RWPE1 (cell line): ENCODE measurements at places on chromosomes 3 and 15.

DNA sequence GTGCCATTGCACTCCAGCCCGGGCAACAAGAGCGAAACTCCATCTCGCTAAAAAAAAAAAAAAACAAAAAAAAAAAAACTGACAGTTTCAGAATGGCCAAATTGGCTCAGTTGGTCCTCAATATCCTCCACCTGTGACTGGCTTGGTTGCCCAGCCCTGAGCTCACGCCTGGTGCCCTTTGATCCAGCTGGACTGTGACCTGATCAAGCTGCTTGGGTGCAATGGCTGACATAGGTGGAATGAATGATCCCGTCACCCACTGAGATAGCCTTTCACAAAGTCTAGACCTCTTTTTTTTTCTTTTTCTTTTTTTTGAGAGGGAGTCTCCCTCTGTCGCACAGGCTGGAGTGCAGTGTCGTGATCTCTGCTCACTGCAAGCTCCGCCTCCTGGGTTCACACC, 254.6 kb downstream of the FOXP1 start:
- DNase-seq = no peak

DNA sequence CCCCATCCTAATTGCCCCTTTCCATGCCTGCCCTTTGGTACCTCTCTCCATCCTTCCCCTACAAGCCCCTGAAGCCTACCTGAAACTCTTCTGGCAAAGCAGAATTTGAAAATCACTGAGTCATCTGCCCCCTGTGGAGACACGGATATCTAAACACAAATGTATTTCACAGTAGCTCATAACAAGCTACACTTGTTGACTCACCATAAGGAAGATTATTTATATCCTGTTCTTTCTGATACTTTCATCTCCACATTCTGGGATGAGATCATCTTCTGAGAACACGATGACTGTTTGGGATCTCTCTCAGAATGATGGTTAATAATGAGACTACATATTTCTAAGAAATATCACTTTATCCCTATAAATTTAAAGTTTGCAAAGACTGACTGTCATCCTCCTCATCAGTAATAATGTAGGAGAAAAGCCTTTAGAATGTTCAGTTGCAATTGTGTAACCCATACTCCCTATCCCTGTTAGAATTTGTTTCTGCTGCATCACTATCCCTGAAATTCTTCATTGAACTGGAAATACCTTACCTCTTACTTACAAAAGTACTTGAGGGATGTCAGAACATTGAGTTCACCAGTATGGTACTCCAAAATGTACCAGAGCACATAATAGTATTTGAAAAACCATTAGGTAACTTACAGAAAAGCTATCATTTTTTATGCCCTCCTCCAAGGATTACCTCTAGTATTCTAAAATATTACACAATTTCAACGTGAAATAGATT, 116.1 kb upstream of the IL12A start:
- peak; percentile 92 for DNase-seq

DNA sequence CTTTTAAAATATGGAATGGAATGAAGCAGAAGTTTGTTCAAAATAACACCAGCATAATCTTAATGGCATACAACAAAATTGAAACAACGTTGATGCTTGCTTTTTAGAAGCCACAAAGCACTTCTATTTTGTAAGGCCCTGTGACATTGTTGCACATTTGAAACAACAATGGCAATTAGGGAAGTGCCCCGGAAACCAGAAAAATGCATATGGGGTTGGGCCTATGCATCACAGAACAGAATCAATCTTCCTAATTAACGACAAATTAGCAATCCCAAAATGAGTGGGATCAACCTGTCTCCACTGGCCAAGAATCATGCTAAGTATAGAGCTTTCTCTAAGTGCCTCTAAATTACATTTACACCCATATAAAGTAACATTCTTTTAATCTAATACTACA, 168.9 kb downstream of the MEIS2 start:
- DNase-seq = no peak

DNA sequence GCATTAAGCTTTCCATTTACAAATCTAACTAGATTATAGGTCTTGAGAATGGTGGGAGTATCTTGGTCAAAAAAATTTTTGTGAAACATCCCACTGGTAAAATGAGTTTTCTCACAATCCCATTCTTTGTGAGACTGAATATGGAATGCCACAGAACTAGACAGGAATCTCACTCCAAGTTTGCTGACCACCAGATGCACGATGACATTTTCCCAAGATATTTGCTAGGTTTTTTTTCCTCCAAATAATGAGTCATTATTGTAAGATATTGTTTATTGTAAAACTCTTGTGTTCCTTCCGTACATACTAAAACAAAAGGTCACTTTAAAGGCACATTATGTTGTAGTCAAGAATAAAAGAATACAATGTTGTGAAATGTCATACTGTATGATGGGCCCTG, 53.9 kb downstream of the COPS2 start:
- no peak for DNase-seq

DNA sequence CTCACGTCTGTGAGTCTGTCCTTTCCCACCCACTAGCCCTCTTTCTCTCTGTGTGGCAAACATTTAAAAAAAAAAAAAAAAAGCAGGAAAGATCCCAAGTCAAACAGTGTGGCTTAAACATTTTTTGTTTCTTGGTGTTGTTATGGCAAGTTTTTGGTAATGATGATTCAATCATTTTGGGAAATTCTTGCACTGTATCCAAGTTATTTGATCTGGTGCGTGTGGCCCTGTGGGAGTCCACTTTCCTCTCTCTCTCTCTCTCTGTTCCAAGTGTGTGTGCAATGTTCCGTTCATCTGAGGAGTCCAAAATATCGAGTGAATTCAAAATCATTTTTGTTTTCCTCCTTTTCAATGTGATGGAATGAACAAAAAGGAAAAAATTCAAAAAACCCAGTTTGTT, 97.7 kb downstream of the GAP43 start:
- no peak for DNase-seq

DNA sequence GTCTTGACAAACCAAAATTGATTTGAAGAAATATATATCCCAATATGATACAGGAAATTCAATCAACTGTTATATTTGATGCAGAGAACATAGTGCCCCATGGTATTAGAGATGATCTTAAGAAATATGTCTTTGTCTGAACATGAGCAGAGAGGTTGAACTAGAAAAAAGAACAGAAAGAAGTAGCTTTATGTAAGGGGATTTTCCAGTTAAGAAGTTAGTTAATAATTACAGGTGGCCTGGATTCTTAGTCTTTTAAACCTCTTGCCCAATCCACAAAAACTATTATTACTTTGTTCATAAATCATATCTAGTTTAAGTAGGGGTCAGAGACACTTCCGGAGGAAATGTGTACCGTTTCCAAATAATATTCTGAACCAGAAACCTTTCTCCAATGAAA, 1186.7 kb upstream of the EPHA6 start:
- DNase-seq = no peak

GRCh38 chr3:9420850-9421549, 23.6 kb downstream of the SETD5 start:
- DNase-seq = no peak

GRCh38 chr3:139597947-139598346, 58.4 kb upstream of the RBP1 start:
- DNase-seq = no peak

DNA sequence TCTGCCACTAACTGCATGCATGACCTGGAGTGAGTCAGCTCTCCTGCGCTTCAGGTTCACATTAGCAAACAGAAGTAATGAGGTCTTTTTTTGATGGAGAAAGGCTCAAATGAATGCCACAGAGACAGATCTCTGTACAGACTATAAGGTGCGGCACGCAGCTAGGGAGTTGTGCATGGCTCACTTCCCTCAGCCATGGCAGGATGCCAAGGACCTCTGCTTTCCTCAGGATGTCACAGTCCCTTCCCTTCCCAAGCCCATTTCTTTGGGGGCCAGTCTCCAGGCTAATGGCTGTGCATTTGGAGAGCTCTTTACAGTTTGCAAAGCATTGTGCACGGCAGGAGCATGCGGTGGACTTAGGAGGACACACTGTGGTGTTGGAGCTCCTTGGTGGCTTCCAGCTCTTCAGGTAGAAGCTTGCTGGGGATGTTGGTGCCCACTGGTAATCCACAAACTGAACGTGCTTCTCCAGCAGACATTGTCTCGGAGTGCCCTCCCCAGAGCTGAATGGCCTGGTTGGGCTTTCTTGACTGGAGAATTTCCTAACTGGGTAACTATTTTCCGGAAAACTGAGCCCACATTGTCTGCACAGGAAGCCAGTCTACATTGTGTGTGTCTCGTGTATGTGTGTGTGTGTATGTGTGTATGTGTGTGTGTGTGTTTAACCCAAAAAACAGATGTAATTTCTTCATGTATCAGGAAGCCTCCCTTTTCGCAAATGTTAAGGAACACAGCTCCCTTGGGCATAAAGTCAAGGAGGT, 172.5 kb upstream of the TLE3 start:
- no peak for DNase-seq

- peak; percentile 38 for DNase-seq
Measured at GRCh38 chr3:149384911-149385321, 7.5 kb upstream of the TM4SF1 start.

- no peak for DNase-seq
Measured at GRCh38 chr3:15102836-15103235, 3.9 kb upstream of the RBSN start.

GRCh38 chr3:46208167-46208704, at the start of gene CCR1:
CCR1 (minus strand) TSS chr3:46208313; CDS start chr3:46204313, 4,000 bp downstream.
- DNase-seq = no peak

DNA sequence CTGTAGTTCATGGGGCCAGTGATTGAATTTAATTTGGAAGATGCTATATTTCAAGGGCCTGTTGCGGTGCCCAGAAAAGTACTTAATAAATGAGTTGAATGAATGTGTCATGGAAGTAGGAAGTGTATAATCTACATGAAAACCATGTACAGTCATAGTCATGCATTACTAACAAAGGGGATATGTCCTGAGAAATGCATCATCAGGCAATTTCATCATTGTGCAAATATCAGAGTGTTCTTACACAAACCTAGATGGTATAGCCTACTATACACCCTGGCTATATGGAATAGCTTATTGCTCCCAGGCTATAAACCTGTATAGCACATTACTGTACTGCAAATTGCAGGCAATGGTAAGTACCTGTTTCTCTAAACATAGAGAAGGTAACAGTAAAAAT, 10.7 kb upstream of the MYO5C start:
- DNase-seq = peak; percentile 59

DNA sequence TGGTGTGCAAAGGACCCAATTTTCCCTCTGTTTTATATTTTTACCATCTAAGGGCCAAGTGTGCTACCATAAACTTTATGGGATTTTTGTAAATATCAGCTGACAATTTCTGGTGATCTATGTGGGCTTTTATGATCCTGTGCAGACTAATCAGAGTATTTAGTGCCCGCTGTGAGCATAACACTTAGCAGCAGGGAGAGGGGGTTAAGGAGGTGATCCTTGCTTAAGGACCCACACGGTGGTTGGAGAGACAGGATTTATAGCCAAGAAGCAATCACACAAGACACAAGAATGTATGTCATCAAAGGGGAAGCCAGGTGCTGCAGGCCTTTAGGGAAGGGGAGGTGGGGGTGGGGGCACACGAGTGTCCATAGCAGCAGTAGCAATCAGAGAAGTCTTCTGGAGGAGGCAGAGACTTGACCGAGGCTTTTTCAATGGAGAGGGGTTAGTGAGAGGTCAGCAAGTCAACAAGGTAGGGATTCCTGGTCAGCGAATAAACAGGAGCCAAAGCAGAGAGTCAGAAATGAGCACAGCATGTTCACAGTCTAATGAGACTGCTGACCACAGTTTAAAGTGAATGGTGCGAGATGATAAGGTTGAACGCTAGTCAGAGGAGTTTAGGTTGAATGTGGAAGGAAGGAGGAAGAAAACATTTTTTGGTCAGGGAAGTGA, 4.5 kb upstream of the CACNA1D start:
- no peak for DNase-seq

DNA sequence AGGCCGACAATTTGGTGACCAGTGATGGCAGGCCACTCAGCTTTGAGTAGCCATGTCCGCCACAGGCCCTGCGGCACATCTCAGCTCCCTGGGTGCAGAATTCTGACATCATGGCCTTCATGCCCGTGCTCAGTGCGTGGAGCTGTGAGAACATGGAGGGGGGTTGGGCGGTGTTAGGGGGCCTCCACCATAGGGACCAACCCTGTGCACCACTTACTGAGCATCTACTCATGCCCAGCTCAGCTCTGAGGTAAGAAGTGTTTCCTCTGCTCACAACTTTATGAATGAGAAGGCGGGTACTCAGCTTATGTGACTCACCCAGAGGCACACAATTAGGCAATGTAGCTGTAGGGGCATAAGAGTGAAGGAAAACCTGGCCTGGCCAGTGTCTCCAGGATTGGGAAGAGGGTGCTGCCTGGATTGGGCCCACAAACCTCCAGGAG, 10.5 kb downstream of the ACOX2 start:
- DNase-seq = peak; percentile 84

- DNase-seq = peak; percentile 89
Measured at GRCh38 chr3:37221407-37221806, 47.0 kb upstream of the LRRFIP2 start.

DNA sequence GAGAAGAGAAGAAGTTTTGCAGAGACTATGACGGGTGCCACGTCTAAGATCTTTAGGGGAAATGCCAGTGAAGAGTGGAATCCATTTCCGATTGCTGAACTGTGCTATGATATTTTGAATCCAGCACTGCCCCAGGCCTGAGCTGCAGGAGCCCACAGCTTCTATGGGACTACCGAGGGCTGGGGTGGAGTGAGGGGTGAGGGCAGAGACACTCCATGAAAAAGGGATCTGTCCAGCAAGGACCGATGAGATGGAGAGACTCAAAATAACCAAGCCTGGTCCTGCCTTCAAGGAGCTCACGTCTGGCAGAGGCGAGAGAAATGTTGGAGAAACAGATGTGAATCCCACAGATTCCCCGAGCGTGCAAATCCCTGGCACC, 79.8 kb upstream of the MEF2A start:
- no peak for DNase-seq

- DNase-seq = no peak
Measured at GRCh38 chr3:52319921-52320595, 3.9 kb downstream of the DNAH1 start.

- no peak for DNase-seq
Measured at GRCh38 chr3:152626226-152626625, 208.7 kb upstream of the P2RY1 start.

DNA sequence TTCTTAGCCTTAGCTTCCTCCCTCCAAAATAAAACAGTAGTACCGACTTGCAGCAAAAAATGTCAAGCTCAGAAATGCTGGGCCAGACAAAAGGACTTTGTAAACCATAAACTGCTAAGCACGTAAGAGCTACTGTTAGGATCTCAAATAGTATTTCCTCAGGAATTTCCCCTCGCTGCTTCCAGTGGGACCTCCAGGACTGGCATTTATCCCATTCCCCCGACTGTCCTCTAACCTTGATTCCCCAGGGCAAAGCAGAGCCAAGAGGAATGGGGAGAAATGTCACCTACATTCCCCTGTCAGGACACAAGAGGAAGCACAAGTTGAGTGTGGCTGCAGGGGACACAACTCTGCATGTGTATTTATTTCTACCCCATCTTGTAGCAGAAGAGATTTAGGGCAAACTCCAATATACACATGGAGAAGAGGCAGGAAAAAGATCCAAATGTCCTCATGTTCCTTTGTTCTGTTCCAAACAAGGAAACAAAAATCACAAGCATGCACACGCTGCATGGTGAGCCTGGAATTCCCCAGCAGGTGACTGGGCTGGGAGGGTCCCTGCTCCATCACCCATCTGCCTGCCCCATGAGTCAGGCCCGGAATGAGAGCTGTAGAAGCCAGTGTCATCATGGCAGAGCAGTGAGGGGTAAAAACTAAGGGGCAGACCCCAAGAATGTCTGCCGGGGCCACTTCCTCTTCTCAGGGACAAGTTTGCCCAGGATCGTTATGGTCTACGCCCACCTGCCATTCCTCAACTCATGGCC, 4.2 kb downstream of the STOML1 start:
- no peak for DNase-seq
